ENCODE measurements at places on chromosomes 16 and 17.

GRCh38 chr16:86925067-86925791, 346.9 kb downstream of the FOXL1 start:
- peak; percentile 84 for DNase-seq

DNA sequence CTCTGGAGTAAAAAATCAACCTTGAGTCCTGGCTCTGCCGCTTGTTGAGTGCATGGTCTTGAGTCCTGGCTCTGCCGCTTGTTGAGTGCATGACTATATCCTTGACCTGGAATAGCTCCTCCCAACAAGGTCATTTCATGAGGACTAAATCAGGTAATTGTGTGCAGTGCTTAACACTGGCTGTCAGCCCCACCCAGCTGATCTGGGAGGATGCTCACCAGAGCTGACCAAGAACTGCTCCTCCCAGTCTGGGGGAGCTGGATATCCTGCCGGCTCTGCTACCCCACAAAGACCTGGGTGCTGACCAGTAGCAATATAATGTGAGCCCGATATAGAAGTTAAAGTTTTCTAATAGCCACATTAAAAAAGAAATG, 20.7 kb upstream of the LGALS9 start:
- no peak for DNase-seq

GRCh38 chr16:67800338-67800926, 5.9 kb downstream of the RANBP10 start:
- no peak for DNase-seq

GRCh38 chr17:50189550-50190292, 11.7 kb downstream of the COL1A1 start:
- DNase-seq: no peak

GRCh38 chr17:58032691-58033415, 25.8 kb upstream of the SRSF1 start:
- no peak for DNase-seq

- DNase-seq: no peak
Measured at GRCh38 chr16:7161891-7162290, 170.8 kb upstream of the RBFOX1 start.

- DNase-seq: no peak
Measured at GRCh38 chr17:78176548-78177025, 8.2 kb downstream of the SYNGR2 start.

DNA sequence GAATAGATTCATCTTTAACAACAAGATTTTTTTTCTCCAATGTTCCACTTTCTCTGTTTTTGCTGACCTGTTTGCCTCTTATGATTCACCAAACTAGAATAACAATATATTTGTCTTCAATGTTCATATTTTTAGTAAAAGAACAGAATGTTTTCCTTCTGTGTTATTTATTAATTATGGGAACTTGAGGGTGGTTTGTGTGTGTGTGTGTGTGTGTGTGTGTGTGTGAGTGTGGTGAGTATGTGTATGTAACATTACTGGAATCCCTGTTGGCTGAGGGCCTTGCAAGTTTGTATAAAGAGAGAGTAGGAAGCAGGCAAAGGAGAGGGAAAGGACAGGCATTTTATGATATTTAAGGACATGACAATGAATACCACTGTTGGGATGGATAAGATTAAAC, 13.8 kb downstream of the STXBP4 start:
- DNase-seq: no peak

DNA sequence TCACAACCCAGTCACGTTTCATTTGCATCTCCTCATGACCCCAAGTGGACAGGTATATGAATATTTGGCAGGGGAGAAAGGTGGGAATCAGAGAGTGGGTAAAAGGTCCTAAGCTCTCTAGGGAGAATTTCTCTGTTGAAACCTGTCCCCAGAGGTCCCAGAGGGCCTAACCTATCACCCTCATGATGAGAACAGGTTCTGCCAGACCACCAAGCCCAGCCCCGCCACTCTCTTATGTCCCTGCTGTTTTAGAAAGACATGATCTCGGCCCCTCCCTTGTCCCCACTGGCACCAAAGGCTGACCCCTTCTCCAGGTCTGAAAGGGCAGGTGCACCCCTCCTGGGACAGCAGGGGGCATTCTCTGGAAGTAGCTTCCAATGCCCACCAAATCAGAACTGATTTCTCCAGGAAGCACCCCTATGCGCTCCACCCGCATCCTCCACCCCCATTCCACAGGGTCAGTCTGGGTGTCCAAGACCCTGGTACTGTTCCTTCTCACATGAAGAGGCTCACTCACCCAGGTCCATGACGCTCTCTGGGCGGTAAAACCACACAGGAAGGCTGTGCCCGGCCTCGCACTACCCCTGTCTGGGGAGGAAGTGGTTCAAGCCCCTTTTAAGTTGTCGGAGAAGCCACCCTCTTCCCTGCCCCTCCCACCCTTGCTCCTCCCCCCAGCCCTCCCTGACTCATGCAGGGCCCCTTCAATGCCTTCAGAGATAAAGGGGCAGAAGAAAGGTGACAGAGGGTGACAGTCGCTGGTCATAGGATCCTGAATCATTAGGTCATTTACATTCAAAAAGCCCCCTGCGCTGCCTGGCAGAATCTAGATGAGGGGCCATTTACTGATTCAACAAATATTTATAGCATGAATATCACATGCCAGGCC, at the start of gene CCR7:
Gene CCR7, minus strand, starts transcription at position 590 of the 886 bp plus-strand sequence. Its CDS starts 63 bp downstream, at position 527.
- no peak for DNase-seq

- DNase-seq: no peak
Measured at GRCh38 chr16:25978218-25978617, 286.5 kb downstream of the HS3ST4 start.

GRCh38 chr16:84570739-84571403, 47.0 kb downstream of the COTL1 start:
- no peak for DNase-seq

GRCh38 chr16:1564325-1564724, 30.9 kb downstream of the TMEM204 start:
- DNase-seq: no peak

- DNase-seq: no peak
Measured at GRCh38 chr16:69762814-69763598, 874 bp downstream of the WWP2 start.

DNA sequence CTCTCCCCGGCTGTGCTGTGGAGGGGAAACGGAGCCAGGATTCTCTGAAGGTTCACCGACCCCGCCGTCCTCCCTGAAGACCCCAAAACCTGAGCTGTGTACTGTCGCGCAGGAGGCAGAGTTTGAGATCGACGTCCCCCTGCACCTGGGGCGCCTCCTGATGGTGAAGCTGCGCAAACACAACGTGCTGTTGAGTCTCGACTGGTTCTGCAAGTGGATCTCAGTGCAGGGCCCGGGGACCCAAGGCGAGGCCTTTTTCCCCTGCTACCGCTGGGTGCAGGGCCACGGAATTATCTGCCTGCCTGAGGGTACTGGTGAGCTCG, 62.6 kb upstream of the TEKT1 start:
- no peak for DNase-seq

GRCh38 chr17:72471296-72471695, 350.5 kb downstream of the SOX9 start:
- no peak for DNase-seq

DNA sequence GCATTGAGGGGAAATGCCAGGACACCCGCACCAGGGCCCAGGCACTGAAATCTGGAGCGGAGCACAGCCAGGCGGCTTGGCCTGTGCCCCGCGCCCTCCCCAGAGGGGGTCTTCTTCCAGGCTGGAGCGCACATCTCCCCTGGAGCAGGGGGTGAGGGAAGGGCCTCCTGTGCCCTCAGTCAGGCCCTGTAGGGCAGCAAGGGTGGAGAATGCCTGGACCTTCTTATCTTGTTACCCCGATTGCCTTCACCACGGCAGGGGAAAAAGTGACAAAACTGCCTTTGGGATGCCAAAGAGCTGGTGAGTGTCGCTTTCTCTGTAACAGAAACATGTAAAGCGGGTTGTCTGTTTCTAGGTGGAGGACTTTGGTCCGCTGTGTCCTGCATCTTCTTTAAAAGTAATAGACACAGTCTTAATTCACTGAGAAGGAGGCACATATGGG, 48.3 kb upstream of the BAHCC1 start:
- no peak for DNase-seq

DNA sequence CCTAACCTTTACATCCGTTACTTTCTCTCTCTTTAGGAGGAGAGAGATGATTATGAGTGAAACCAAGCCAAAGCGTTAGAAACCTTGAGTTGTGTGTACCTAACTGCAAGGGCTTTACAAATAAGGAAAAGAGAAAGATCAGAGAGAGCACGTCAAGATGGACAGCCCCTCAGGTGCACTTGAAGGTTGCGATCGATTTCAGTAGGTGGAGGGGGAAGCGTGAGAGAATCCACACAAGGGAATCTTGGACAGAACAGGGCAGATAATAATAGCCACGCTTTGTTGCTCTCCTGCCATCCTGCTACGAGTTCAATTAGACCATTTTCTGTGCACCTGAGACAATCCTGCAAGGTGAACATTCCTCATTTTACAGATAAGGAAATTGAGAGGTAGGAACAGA, 78.4 kb downstream of the VAT1L start:
- no peak for DNase-seq

GRCh38 chr17:73644145-73645049, at the start of gene SDK2:
Gene SDK2, minus strand, starts transcription at chr17:73644445. Its CDS starts 357 bp downstream, at chr17:73644088.
- no peak for DNase-seq

DNA sequence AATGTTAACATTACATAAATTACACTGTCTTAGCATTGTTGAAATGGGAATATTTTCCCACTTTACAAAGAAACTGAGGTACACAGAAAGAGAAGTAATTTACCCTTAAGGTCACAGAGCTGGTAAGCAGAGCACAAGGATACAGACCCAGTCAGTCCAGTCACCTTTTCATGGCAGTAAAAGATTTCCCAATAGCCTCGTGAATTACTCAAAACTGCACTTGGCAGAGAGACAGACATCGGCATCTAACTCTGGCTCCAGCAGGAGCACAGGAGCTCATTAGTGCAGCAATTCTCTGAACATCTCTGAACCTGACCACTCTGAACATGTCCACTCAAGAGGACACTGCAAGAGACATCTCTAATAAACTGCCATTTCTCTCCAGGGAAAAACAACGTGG, 3.1 kb downstream of the TEX2 start:
- DNase-seq: no peak

- no peak for DNase-seq
Measured at GRCh38 chr17:27945333-27945616, 52.1 kb upstream of the LYRM9 start.

- DNase-seq: peak; percentile 72
Measured at GRCh38 chr16:70778901-70779309, 22.1 kb downstream of the VAC14 start.

All from fibroblast of skin of left biceps (primary cell).